ENCODE measurements at places on chromosomes 11 and 22. TPM values are rescaled to one million over a fixed set of nuclear protein-coding genes. Genes with fewer than 3 reads are reported as not detected.

KRTAP5-8 gene
- not detected for total RNA-seq

TREH gene
- total RNA-seq = not detected

SLN gene
- not detected for total RNA-seq

GLYAT gene
- total RNA-seq = not detected

KRTAP5-9 gene
- not detected for total RNA-seq

EHF gene
- 0.44 TPM for total RNA-seq

LINC01488 gene
- not detected for total RNA-seq

OR4D10 gene
- total RNA-seq = not detected

LZTR1 gene
- total RNA-seq = 69.3 TPM

GRAMD1B gene
- total RNA-seq = 75.6 TPM

APOL2 gene
- 86.4 TPM for total RNA-seq

PKDREJ gene
- total RNA-seq = not detected

DNA sequence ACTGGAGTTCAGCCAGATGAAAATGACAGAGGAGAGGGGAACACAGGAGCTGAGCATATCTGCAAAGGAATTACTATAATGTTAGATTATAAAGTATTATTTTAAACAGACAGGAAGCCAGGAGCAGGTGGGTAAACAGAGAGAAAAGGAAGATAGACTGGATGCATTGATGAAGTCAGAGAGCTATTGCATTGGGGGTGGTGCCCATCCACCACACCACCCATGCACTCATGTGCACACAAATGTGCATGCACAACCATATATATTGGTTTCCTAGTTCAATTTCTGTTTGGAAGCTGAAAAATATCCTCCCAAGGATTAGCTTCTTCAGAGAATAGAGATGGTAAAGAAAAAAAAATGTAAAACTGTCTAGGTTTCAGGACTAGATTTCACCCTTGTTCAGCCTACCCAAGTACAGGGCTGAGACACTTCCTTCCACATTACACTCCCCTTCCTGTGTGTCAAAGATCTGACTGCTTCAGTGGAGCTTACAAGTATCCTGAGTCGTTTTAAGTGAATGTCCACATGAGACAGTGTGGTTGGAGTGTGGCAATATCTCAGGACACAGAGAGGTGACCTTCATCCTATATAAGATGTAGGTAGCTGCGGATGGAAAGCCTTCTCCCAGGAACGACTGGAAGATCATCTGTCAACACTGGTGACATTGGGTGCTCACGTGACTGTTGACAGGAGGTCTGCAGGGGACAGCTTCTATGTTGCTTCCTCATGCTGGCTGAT is 12.2 kb upstream of the SMPD1 start:
- DNase-seq = no peak

GRCh38 chr11:36361472-36361871 is 65.4 kb downstream of the PRR5L start:
- DNase-seq = no peak

DNA sequence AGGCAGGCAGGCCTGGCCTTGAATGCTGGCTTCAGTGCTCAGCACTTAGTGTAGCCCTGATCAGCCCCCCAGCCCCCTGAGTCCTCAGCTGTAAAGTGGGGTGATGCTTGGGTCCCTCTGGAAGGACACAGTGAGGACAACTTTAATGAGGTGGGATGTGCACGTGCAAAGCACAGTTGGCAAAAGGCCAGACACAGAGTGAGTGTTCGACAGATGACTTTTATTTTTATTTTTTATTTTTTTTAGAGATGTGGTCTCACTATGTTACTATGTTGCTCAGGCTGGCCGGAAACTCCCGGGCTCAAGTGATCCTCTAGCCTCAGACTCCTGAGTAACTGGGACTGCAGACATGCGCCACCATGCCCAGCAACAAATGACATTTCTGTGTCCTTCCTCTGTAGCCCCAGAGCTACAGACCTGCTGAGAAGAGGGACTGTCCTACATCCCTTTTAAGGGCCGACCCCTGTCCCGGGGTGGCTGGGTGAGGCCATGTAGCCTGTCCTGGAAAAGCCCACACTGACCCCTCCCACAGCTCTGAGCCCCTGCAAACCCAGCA is 6.9 kb upstream of the C11orf96 start:
- no peak for DNase-seq

DNA sequence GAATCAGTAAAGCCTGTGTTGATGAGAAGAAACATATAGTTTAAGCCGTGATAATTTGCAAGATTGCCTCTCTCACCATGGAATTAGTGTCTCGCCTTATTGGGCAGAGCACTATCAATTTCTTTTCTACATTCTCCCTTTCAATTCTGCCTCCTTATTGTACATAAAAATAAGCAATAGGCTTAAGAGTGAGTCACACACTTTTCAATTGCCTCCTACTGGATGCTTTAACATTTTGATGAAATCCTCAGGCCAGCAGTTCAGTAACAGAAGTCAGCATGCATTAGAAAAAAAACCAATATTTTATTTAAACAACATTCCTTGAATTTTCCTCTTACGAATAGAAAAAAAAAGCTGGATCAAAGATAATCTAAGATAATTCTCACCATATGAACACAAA is 33.8 kb upstream of the VWA5A start:
- DNase-seq = no peak

GRCh38 chr22:44892243-44892642 is 117.6 kb downstream of the PHF21B start:
- no peak for DNase-seq

- no peak for DNase-seq
These were observed 2.4 kb upstream of the SGSM3 start for GRCh38 chr22:40368016-40368415.

- no peak for DNase-seq
These were observed 733.4 kb downstream of the JRKL start for GRCh38 chr11:97123237-97123636.

- DNase-seq = no peak
These were observed 218.2 kb upstream of the CCDC179 start for GRCh38 chr11:23078289-23078971.

DNA sequence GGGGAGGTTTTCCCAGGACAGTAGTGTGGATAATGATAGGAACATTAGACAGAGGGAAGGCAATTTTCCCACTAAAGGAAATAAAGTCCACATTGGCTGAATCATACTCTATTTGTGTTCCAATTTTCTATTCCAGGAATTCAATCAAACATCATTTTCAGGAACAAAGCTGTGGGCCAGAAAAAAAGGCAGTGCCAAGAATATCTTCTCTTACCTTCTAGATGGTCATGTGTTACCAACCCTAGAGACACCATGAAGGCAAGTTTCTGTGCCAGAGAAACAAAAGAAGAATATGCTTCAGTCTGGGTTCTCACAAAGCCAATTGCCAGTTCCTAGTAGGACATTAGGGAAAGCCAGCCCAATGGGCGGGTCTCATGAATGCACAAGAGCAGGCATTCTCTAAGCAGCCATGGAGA is 27.5 kb downstream of the LARGE2 start:
- no peak for DNase-seq

- DNase-seq = peak; percentile 40
These were observed 410 bp downstream of the GLB1L3 start for GRCh38 chr11:134276396-134277182.

DNA sequence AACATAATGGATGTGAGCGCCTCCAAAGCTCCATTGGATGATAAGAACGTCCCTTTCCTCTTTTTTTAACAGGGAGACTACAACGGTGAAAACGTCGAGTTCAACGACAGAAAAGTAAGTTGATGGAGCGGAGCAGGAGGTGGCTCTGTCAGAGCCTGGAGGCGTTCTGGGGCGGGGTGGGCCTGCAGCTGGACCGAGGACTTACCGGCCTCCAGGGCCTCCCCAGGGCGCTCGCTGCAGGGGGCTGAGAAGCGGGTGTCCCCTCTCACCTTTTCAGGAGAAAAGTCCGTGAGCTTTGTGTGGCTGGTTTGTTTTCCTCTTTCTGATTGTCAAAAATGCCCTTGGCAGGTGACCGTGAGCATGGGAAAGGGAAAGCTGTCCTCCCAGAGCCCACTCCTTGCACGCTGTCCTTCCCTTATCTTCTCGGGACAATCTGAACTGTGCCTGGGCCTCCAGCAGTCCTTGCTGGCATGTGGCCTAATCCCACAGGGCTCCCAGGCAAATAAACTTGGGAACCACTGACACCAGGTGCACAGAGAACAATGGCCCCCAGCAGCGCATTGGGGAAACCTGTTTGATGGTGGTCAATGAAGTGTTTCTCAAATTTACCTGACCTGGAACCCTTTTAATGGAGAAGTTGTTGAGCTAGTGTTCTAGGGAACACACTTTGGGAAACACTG is 38.4 kb downstream of the ANO1 start:
- DNase-seq = no peak

DNA sequence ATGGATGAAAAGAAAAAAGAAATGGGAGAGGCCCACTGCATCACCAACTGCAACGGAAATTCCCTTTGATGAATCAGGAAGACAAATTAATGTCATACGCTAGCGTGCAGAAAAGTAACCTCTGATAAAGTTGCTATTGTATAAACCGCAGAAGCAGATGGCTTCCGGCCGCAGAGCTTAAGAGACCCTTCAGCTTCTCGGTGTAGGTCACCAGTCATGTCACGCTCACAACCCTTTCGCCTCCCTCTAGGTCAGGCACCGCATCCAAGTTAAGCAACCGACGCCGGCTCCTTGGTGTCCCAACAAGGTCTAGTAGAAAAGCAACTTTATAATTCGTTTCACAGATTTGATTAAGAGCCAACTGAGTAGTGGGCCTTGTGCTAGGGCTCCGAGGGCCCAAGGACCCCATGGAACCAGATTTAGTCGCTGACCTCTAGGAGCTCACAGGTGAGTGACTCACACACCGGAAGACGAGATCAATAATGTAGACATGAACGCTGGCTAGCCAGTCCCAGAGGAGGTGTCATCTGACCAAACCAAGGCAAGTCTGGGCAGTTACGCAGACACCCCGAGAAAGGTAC is 1.2 kb upstream of the ZFP91 start:
- peak; percentile 93 for DNase-seq

DNA sequence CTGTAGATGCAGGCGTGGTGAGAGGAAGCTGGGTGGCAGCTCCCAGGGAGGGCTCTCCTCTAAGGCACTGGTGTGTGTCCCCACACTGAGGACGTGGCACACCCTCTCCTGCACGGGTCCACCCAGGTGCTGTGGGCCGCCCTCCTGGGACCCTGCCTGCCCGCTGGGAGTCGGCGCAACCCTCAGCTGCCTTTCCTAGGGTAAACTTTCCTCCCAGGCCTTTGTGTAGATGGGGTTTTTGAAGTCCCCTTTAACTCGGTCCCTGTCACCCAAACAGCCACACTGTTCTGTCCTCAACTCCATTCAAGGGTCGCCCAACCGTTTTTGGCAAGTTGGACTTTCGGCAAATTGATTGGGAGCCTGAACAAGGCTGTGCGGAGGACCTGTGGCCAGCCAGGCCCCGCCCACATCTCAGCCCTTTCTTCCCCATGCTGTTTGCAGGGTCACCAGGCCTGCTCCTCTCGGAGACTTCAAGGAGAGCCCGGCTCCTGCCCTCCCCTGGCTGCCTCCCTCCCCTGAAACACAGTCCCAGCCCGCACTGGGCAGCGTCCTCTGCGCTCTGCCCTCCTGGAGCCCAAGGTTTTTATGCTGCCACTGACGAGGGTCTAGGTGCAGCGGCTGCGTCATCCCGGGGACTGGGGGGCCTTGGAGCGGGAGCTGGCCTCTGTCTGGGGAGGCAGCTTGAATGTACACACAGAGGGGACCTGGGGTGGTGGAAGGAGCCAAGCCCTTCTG is 1126.2 kb downstream of the BRD1 start:
- DNase-seq = no peak

DNA sequence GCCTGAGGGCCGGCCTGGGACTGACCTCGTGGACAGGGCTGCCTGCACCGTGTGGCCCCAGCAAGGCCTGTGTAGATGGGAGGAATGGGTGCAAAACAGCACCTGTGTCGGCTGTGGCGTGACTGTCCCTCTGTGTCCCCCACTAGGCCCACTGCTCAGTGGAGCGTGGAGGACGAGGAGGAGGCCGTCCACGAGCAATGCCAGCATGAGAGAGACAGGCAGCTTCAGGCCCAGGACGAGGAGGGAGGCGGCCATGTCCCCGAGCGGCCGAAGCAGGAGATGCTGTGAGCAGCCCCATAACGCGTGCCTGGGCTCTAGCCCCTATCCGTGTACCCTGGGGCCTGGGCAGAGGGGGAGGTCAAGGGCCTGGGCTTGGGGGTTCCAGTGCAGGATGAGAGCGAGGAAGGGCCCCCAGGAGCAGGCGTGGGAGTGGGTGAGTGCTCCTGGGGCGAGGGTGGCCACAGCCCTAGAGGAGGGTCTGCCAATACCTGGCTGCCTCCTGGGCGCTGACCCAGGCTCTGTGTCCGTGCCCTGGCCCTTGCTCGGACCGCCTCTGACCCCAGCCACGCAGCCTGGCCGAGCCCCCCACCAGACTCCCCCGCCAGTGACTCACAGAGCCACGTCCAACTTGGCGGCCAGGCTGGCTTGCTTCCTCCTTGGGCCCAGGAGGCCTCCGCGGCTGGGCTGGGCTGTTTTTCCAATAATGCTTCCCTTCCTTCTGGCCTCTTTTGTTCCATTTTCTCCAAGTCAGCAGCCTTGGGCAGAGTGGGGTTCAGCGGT is 11.6 kb downstream of the PRR33 start:
- DNase-seq = no peak

- DNase-seq = no peak
These were observed 63.6 kb upstream of the EP300 start for GRCh38 chr22:41028841-41029240.

DNA sequence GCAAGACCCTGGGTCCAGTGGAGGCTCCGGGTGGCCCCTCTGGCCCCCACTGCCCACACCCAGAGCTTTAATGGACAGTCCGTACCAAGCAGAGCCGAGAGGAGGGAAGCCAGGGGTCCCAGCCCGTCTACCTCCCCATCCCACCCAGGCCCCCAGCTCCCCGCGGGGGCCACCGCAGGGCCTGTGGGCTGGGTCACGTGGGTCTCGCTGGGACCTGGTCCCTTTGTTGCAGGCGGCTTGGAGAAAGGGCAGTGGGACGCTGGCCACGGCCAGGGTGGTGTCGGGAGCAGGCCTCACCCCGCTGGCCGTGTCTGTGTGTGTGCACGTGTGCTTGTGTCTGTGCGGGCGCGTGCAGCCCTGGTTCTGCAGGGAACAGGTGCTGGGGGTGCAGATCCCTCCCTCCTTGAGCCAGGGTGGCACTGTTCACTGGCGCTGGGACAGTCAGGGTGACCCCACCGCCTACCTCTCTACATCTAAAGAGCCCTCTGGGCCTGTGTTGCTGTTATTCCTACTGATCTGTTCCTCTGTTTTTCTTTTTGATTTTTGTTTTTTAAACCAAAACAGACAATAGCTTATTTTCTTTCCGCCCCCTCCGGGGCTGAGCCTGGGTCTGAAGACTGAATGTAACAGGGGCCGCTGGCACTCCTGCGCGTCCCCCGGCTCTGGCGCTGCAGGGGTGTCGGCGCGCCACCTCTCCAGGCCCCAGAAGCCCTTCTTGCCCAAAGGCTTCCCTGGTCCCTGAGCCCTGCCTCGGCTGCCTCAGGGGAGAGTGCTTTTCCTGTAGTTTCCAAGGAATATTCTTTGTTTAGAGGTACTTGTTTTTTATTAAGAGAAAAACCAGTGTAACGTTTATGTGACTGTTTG is 20.1 kb upstream of the TMEM191C start:
- DNase-seq = peak; percentile 33

GRCh38 chr11:121577106-121577848 is 124.5 kb upstream of the SORL1-AS1 start:
- DNase-seq = no peak

DNA sequence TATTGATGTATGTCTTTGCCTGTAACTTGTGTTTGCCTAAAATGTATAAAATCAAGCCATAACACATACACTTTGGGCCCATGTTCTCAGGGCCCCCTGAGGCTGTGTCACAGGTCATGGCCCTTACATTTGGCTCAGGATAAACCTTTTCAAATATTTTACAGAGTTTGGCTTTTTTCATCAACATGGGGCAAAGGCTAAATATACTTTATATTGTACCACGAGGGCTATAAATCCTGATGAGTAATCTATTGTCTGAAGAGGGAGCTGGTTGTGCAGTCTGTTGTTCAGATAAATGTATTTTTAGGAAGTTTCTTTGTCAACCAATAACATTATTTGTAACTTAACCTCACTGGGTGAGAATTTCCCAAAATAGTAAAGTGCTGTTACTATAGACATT is 404.6 kb upstream of the DDI1 start:
- no peak for DNase-seq

Data from activated CD8-positive, alpha-beta memory T cell treated with anti-CD3 and anti-CD28 coated beads, Interleukin-2, amount 10 ng/mL, durations not matched to agents 7 days and 5 days (primary cell).